AG04449 (cell line): ENCODE measurements at places on chromosomes 1 and 21.

DNA sequence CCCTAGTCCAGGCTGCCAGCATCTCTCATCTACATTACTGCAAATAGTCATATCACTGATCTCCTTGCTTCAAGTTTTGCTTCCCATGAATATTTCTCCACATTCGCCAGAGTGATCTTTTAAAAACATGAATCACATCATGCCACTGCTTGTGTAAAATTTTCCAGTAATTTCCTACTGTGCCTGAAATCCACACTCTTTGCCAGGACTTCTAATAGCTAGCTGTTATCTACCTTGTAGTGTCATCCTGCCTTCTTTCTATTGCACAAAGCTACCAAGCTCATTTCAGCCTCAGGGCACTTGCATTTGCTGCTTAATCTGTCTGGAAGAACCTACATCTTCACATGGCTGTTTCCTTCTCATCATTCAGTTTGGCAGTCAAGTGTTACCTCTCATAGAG, 33.9 kb upstream of the ZNF362 start:
- no peak for DNase-seq

DNA sequence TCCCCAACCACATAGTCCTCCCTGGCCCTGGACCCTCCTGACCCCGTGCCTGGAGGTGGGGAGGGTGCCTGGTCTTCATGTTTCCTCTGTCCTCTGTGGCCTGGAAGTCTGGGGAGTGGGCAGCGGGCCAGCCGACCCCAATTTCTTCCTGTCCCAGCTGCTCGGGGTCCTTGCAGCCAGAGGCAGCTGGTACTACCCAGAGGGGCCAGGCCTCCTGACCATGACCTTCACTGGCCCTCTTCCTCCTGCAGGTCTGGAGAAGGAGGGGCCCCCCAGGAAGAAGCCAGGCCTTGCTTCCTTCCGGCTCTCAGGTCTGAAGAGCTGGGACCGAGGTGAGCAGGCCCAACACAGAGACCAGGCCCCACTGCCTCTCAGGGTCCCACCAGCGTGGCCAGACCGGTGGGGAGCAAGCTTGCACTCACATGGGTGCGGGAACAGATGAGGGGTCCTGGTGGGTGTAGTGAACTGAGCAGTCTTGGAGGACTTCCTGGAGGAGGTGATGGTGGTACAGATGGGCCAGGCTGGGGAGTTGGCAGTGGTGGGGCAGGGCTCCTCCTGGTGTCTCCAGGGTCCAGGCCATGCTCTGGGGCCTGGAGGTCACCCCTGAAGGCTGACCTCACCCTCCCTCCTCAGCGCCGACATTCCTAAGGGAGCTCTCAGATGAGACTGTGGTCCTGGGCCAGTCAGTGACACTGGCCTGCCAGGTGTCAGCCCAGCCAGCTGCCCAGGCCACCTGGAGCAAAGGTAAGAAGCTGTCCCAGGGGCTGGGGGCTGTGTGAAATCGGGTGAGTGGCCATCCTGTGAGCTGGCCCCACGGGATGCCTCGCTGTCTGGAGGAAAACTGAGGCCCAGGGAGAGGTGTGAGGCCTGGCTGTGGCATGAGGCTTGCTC, 32.7 kb downstream of the TRIM11 start:
- DNase-seq = no peak

DNA sequence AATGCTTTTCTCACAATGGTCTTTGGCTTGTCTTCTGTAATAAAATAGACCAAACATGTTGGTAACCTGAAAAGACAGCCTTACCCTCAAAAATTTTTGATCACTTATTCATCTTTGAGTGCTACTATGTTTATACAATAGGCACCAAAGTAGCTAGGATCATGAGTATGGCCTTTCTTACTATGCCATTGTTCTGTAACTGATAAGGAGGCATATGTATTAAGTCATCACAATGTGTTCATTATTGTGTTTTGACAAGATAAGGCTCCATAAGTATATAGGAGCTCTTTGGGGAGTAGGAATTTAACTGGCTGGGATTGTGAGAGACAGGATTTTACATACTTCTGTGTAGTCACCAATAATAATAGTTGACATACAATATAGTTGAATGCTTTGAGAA, 675 bp downstream of the TMCO2 start:
- no peak for DNase-seq

DNA sequence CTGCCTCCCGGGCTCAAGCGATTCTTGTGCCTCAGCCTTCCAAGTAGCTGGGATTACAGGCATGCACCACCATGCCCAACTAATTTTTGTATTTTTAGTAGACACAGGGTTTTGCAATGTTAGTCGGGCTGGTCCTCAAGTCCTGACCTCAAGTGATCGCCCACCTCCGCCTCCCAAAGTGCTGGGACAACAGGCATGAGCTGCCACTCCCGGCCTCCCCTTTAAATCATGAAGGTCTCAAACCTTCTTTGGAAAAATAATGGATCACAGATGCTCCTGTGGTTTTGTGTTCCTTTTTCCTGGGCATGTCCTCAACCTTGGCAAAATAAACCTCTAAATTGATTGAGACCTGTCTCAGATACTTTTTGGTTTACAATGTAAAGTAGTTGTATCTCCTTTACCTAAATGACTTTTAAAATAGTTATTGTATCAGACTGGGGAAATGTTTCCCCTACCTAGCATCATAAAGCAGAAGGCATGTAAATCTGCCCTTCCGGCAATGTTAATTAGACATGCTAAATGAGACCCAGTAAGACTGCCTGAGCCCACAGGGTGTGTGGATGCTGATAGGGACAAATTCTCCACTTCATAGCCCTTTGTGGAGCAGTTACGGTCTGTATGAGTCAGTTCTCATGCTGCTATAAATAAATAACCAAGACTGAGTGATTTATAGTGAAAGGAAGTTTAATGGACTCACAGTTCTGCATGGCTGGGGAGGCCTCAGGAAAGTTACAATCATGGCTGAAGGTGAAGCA, 27.8 kb downstream of the CBR1 start:
- DNase-seq = no peak

DNA sequence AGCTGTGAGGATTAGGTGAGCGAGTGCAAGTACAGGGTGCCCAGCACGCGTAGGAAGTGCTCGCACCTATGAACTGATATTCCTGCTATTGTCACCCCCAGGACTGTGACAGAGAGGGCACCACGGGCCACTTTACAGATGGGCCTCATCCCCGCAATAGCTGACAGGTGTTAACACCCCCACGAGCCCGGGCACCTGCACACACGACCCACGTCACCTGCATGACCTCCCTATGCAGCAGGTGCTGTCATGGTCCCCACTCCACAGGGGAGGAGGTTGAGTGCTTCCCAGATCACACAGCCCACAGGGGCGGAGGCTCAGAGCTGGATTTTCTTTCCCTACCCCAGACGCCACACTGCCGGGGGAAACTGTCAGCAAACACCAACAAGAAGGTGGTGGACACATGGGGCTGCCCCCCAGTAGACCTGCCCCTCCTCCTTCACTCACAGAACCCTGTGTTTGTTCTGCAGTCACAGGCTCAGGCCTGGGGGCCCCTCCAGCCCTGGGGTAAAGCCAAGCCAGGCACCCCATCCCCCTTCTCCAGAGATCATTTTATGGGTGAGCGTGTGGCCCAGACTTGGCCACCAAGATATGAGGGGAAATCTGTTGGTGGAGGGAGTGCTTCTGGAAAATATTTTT, 465.5 kb downstream of the MATN1 start:
- DNase-seq = no peak

- DNase-seq = no peak
These were observed 229.3 kb upstream of the PTBP2 start for GRCh38 chr1:96492236-96492635.

DNA sequence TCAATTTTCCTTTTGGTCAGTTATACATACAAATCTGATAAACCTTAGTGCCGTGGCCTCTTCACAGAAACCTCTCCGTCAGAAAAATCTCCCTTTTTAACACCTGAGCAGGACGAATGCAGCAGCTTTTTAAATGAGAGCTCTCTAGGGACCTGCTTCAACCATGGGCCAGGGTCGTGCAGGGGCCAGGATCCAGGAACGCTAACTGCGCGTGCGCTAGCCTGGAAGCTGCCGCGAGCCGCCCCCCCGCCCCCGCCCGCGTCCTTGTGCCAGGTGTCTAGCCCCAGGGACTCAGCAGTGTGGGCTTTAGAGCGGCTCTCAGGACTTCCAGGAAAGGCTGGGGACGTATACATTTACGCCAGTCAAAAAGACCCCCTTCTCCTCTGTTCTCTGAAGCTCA, 136.8 kb upstream of the FMN2 start:
- no peak for DNase-seq

GRCh38 chr1:173210283-173210682, 3.2 kb upstream of the TNFSF4 start:
- DNase-seq = no peak
